ENCODE measurements at places on chromosomes 2 and 18. TPM values are rescaled to one million over a fixed set of nuclear protein-coding genes. Genes with fewer than 3 reads are reported as not detected.

The SCN3A gene
- total RNA-seq: 1.9 TPM

The WDR33 gene
- total RNA-seq: 24.0 TPM

The ANKRD30BL gene
- total RNA-seq: not detected

The CHRNG gene
- not detected for total RNA-seq

The GALNT1 gene
- 190 TPM for total RNA-seq

The YES1 gene
- total RNA-seq: 159 TPM

The USP40 gene
- 29.3 TPM for total RNA-seq

The PPIG gene
- total RNA-seq: 21.5 TPM

The NOSTRIN gene
- 1.4 TPM for total RNA-seq

The C2orf74 gene
- 18.3 TPM for total RNA-seq

The MGAT4A gene
- total RNA-seq: 0.28 TPM

The POTEJ gene
- total RNA-seq: not detected

The CIB4 gene
- not detected for total RNA-seq

The RND3 gene
- 750 TPM for total RNA-seq
